ENCODE measurements at places on chromosomes 3 and 15.

DNA sequence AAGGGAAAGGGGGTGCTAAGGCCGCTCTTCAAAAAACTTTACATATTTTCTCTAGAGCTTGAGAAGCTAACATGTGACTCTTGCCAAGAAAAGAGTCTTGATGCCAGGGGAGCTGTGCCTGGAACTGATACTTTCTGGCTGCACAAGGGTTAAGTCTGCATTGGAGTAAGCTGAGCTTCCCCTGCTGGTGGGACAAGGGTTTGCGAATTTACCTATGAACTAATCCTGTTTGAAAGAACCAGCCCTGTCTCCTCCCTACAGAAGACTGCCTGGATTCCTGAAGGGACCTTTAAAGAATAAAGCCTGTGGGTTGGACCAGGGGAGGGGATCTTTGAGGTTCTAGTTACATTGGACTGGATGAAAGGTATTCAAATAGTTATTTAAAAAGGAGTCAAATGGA is 58.3 kb upstream of the EPHA3 start:
- no peak for DNase-seq

DNA sequence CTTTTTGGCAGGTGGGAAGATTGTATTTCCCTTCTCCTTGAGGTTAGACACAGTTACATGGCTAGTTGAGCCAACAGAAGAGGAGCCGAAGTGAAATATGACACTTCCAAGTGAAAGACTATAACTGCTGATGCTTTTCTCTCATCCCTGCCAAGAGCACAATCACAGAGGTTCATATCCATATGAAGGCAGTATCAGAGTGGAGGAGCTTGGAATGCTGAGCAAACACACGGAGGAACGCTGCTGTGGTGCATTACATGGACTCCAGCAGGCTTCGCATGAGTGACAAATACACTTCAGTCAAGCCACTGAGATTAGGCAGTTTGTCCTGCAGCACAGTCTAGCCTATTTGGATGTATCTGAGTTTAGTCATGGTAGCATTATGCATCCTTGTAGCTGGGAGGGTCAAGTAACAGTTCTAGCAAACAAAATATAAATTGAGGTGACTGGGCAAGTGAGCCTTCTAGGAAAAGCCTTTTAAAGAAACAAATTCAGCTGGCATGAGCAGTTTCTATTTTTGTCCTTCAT is 5.4 kb downstream of the IQCF6 start:
- DNase-seq, result no peak

DNA sequence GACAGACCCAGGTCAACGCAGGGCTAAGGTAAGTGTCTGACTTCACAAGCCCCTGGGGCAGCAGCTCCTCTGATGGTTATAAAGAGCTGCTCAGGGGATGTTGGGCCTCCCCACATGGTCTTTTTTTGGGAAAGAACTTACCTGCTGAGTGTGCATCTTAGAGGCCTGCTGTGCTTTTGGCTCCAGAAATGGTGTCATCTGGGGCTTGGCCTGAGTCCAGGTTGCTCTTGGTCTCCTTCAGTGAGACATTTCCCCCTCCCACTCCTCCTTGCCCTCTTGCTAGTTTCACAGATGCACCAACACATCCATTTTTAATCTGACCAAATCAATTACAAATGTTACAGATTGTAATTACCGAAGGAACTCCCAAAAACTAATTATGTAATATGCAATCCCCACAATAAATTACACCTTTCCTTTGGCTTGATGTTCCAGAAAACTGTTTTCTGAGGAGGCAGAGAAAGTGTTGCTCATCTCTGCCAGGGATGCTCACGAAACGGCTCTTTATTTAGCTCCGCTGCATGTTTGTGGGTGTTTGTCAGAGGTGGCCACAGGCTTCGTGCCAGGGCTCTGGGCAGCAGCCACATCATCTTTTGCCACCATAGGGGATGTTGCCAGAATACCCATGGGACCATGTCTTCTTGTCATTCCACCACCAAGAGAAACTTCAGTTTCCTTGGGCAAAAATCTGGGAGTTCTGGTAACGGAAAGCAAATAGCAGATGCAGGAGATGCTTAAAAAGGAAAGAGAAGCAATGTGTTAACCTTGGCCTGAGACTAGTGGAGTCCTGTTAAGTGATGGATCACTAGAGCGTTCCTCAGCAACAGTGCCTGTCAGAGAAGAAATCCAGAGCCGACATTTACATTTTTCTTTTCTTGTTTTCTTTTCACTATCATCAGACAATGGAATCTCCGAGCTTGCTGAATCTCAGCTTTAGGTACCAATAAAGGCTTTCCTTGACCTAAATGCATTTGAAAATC is 799.9 kb downstream of the AGBL1 start:
- no peak for DNase-seq

GRCh38 chr15:70486451-70487386 is 276.6 kb downstream of the UACA start:
- DNase-seq, result no peak

DNA sequence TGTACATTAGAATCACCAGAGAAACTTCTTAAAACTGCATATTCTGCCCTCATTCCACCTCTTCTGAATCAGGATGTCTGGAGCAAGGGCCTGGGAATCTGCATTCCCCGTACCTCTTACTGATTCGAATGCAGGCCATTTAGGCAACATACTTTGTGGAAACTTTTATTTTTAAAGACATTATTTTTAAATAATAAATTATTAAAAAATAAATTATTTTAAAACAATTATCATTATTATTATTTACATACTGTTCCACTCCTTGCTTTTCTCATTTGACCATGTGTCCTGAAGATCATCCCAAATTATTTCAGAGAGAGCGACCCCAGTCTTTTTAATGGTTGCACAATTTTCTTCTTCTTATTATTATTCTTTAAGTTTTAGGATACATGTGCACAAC is 336.6 kb upstream of the TBC1D5 start:
- DNase-seq, result no peak

- no peak for DNase-seq
These were observed 30.7 kb upstream of the CLRN1 start for GRCh38 chr3:151003029-151003767.

- no peak for DNase-seq
These were observed 33.0 kb upstream of the ADCY5 start for GRCh38 chr3:123481722-123482457.

Data from NCI-H774 (cell line).